ENCODE measurements at places on chromosomes 2 and 18. TPM values are rescaled to one million over a fixed set of nuclear protein-coding genes. Genes with fewer than 3 reads are reported as not detected.

LTBP1 gene
- 0.82 TPM for total RNA-seq

PTH2R gene
- total RNA-seq: 0.14 TPM

PLA2R1 gene
- not detected for total RNA-seq

PPP4R3B gene
- 69.9 TPM for total RNA-seq

DSG3 gene
- not detected for total RNA-seq

GPBAR1 gene
- 0.41 TPM for total RNA-seq

CAPN13 gene
- not detected for total RNA-seq

EGR4 gene
- total RNA-seq: 0.46 TPM

RUFY4 gene
- not detected for total RNA-seq

WDPCP gene
- 5.5 TPM for total RNA-seq

CDH7 gene
- total RNA-seq: not detected

C2orf80 gene
- total RNA-seq: not detected

KLHL14 gene
- not detected for total RNA-seq

SALL3 gene
- not detected for total RNA-seq

CD8B gene
- 0.64 TPM for total RNA-seq

ADGRF3 gene
- total RNA-seq: 3.1 TPM

ACTG2 gene
- 0.21 TPM for total RNA-seq

FBXO48 gene
- 1.3 TPM for total RNA-seq

UGT1A10 gene
- not detected for total RNA-seq

ALPP gene
- not detected for total RNA-seq

VWA3B gene
- not detected for total RNA-seq

PID1 gene
- total RNA-seq: not detected

ANKRD53 gene
- not detected for total RNA-seq

HTR2B gene
- total RNA-seq: not detected

DCDC2C gene
- total RNA-seq: not detected

SIX3 gene
- total RNA-seq: 0.25 TPM

GTF2A1L gene
- not detected for total RNA-seq

Data from activated T-helper 2 cell treated with anti-CD3 and anti-CD28 coated beads, Interferon-gamma antibody, Interleukin-2, Interleukin-4, amounts not matched to agents 10 μg/mL and 5 μg/mL and 100 μg/mL, durations not matched to agents 14 hours and 24 hours and 36 hours (primary cell).